ENCODE measurements at places on chromosomes 6 and 20. TPM values are rescaled to one million over a fixed set of nuclear protein-coding genes. Genes with fewer than 3 reads are reported as not detected.

GRCh38 chr6:108798670-108799353, 49.4 kb upstream of the ARMC2 start:
- no peak for DNase-seq
- no peak overlapping the region for H3K27ac ChIP-seq
- peaks cover 37% of the 10 kb centered on the region for H3K4me1 ChIP-seq
- H3K27me3 ChIP-seq, result no peaks in the 10 kb centered on the region
- H3K36me3 ChIP-seq, result no peaks in the 10 kb centered on the region

- no peak for DNase-seq
- peak overlapping the region; percentile 89 for H3K27ac ChIP-seq
- H3K36me3 ChIP-seq, result no peaks in the 10 kb centered on the region
- H3K27me3 ChIP-seq, result no peaks in the 10 kb centered on the region
- peaks cover 20% of the 10 kb centered on the region for H3K4me1 ChIP-seq
These were observed 201.6 kb upstream of the SGK1 start for GRCh38 chr6:134519465-134519864.

DNA sequence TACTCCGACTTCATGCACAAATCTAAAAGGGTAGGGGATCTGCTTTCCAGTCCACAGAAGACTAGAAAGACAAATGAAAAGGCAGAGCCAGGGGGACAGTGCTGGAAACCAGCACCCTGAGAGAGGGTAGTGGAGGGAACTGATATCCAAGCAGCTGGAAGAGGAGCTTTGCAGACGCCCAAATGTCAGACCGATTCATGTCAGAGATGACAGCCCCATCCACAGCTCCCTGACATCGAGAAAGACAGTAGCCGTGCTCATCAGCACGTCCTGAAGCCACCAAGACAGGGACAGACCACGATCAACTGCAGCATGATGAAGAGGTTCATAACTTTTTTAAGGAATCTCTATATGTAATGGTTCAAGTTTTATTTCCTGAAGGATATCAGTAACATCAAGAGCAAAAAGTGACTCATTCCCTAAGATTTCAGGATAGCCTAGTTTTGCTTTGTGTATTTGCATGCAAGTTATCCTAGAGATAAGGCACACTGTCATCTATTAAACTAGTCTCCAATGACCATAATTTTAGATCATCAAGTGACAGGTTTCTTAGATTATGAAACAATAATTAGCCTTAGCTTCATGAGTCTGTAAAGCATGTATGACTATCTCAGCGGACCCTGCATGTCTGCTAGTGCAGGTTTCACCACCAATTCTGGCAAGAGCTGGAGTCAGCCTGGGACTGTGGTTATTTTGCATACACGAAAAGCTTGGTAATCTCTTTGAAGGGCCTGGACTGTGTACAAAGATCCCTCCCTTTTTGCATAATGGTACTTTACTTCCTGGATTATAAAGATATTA, 43.0 kb downstream of the PRDM1 start:
- no peak for DNase-seq
- no peaks in the 10 kb centered on the region for H3K27me3 ChIP-seq
- H3K27ac ChIP-seq, result no peak overlapping the region
- no peak overlapping the region for H3K4me3 ChIP-seq
- no peaks in the 10 kb centered on the region for H3K4me1 ChIP-seq

- no peak overlapping the region for H3K4me3 ChIP-seq
- DNase-seq, result no peak
- H3K27me3 ChIP-seq, result no peaks in the 10 kb centered on the region
These were observed 37.6 kb upstream of the PLCB1 start for GRCh38 chr20:8094415-8094818.

DNA sequence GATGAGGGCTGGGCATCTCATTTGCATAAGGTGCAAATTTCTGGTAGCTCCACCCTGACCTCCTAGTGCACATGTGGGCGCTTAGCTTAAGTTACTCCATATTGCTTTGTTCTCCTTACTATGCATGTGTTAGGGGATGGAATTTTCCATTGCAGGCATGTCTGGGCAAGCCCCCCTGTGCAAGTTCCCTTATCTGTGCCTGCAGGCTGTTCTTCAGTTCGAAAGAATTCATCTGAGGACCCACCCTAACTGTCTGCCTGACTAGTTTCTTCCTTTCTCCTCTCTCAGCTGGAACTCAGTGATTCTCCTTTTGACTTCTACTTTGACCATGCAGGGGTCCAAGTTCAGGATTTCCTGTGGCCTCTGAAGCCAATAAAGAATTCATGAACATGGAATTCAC, 30.2 kb downstream of the CCDC170 start:
- no peaks in the 10 kb centered on the region for H3K36me3 ChIP-seq
- no peak overlapping the region for H3K4me3 ChIP-seq
- no peak for DNase-seq
- H3K4me1 ChIP-seq, result no peaks in the 10 kb centered on the region
- H3K27ac ChIP-seq, result no peak overlapping the region
- H3K27me3 ChIP-seq, result no peaks in the 10 kb centered on the region

UBE2C gene
- 27.6 TPM for total RNA-seq

SUMO4 gene
- 0.84 TPM for total RNA-seq

PBOV1 gene
- not detected for total RNA-seq

KCNK5 gene
- 3.7 TPM for total RNA-seq

GPSM3 gene
- total RNA-seq, result 6.6 TPM

MCHR2 gene
- not detected for total RNA-seq
